ENCODE measurements at places on chromosomes 12 and 14.

GRCh38 chr14:50335389-50335788 lies 23.3 kb downstream of the DMAC2L start:
- peak; percentile 58 for DNase-seq

GRCh38 chr12:117461732-117462131 lies 100.3 kb upstream of the NOS1 start:
- DNase-seq = no peak

- peak; percentile 51 for DNase-seq
These were observed 8.5 kb upstream of the KRT75 start for GRCh38 chr12:52442600-52443061.

DNA sequence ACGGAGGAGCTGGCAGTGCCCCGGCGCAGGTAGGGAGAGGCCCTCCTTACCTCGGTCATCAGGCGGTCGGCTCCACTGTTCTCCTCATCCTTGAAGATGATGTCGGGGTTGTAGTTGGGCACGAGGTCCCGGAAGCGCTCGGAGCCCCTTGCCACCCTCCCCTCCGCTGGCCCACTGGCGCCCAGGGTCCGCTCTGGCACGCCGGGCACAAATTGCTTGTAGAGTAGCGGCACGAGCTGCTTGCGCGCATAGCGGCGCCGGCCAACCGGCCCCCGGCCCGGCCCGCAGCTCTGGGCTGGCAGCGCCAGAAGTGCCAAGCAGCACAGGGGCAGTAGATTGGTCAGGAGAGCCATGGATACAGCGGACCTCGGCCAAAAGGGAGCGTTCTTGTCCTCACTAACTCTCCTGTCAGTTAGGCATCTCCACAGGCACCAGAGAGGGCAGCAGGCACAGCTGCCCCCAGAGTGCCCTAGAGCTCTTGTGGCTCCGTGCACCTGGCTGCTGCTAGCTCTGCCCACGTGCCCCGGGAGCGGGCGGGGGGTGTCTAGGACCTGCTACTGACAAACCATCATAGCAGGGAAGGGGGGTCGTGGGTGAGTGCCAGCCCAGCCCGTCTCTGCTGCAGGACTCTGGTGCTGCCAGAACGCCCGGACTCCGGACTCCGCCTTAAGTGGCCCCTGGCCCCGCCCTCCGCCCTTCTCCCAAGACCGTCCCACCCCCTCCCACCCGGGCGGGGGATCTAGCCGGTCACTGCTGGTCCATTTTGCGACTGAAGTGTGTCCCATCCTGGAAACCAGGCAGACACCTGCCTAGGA lies at the start of gene DHH:
Gene DHH, minus strand, starts transcription at position 642 of the 815 bp plus-strand sequence. Its CDS starts 289 bp downstream, at position 353.
- DNase-seq = no peak

- peak; percentile 72 for DNase-seq
These were observed 1.5 kb downstream of the MLH3 start for GRCh38 chr14:75049731-75050201.

- DNase-seq = no peak
These were observed 30.4 kb upstream of the GZMB start for GRCh38 chr14:24664366-24664765.

DNA sequence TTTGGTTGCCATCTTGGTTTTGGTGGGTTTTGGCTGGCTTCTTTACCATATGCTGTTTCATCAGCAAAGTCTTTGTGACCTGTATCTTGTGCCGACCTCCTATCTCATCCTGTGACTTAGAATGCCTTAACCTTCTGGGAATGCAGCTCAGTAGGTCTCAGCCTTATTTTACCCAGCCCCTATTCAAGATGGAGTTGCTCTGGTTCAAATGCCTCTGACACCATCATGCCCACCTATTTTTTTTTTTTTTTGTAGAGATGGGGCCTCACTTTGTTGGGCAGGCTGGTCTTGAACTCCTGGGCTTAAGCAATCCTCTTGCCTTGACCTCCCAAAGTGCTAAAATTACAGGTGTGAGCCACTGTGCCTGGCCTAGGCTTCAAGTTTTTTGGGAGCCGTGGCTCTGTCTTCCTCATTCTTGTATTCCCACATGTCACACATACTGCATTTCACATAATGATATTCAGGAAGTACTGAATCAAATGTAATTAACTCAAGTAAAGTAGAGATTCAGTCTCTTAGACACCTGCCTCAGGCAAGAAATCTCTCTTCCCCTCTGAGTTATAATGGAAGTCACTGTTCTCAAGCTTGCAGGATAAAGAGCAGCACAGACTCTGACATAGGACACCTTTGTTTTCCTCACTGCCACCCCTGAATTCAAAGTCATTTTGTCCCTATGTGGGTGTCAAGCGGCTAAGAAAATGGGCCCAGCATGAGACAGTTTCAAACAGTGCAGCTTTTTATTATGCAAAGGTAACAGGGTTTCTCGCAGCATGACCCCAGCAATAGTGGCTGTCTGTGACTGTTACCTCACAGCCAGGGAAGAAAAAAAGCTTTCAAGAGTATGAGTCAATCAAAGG lies 159.0 kb downstream of the PTPN11 start:
- no peak for DNase-seq

GRCh38 chr12:67355428-67356379 lies 86.5 kb downstream of the CAND1 start:
- DNase-seq = peak; percentile 51

- no peak for DNase-seq
These were observed 32.7 kb downstream of the DDX47 start for GRCh38 chr12:12845794-12846243.

DNA sequence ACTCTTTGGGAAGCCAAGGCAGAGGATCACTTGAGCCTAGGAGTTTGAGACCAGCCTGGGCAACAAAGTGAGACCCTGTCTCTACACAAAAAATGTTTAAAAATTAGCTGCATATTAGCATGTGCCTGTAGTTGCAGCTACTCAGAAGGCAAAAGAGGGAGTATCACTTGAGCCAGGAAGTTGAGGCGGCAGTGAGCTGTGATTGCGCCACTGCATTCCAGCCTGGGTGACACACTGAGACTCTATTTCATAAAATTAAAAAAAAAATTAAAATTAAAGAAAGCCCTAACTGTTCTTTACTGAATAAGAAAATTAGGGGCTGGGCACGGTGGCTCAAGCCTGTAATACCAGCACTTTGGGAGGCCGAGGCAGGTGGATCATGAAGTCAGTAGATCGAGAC lies 27.0 kb downstream of the SENP1 start:
- DNase-seq = peak; percentile 31

- no peak for DNase-seq
These were observed 108.0 kb downstream of the PPM1A start for GRCh38 chr14:60356906-60357550.

DNA sequence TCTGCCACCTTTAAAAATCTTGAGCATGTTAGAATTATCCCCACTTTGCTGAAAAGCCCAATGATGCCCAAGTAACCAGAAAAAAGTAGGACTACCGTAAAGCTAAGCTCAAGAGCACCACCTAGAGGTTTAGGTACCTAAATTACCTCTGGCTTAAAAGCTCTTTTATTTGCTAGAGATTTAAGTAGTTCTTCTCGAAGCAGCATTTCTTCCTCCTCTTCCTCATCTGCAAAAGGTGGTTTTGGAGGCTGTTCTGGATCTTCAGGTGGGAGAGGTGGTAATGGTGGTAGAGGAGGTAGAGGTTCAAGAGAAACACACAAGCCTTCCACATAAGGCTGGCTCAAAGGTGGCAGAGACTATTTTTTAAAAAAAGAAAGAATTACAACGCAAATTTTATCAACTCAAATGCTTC lies 26.9 kb downstream of the ZFC3H1 start:
- peak; percentile 52 for DNase-seq

DNA sequence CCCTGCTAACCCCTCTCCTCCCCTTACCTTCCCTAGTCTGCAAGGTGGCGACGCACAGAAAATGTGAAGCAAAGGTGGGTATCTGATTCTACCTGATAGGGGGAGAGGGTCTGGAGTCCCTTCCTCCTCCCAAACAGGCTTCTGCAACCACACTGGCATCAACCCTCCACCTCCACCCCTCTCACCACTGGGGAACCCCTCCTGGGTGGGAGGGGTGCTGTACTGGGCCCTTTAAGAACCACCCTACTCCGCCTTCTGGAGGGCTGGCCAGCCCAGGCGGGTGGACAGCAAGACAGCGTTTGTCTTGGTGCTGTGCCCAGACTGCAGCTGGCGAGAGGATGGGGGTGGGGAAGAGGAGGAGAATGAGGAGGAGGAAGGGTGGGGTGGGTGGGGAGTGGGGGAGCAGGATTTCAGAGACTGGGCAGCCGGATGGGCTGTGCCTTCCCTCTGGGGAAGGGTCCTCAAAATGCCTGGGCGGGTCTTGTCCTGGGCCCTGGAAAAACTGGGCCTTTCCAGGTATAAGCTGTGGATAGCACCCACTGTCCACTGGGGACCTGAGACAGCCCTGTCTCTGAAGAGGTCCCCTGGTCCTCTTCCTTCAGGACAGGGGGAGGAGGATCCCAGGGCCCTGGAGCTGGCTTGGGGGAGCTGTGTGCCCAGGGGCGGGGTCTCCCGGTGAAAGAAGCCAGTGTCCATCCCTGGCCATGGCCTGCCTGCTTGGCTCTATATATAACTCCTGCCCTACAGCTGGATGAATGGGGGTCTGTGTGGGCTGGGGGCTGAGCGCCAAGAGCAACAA lies 2.8 kb downstream of the TNS2 start:
- DNase-seq = peak; percentile 81

DNA sequence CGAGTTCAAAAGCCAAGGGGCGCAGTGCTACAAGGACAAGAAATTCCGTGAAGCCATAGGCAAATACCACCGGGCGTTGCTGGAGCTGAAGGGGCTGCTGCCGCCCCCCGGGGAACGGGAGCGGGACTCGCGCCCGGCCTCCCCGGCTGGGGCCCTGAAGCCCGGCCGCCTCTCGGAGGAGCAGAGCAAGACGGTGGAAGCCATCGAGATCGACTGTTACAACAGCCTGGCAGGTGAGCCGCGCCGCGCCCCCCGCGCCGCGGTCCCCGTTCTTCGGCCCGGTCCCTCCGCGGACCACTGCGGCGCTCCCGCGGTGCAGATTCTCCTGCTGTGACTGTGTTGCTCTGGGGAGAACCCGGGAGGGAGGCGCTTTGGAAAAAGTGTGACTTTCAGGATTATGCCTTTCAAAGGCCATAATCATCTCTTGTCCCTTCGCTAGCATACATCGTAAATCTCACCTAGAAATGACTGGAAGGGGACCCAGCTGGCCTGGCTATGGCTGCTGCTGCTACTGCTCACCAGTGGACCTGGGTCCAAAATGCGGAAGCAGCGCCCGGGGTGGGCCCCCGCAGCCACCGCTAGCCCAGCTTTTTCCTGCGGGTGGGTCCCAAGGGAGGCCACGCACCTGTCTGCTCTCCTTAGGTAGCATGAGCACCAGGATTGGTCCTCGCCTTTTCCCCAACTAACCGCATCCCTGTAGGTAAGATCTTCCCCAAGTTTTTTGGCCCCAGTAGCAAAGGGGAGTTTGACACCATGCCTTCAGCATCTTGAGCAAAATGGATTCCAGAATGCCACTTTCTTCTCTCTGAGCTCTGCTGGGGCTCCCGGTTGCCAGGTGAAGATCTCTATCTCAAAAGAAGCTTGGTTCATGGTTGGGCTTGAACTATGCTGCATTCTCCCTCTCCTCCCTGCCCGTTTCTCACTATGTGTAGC lies 853 bp downstream of the TTC9 start:
- DNase-seq = no peak

DNA sequence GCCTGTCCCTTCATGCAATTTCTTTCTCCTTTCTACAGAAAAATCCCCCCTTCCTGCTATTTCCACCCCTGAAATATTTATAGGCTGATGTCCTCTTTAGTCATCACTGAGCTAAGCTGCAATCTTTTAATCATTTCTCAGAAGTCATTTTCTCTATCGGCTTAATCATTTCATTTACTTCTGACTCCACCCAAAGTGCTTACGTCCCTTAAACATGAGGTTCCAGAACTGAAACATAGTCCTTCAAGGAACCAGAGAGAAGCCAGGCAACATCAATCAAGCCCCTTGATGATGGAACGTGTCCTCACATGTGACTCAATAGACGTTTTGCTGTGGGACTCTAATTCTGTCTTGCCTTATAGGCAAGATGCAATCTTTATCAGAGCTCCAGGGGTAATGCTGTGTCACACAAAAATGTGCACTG lies 148.7 kb upstream of the KRR1 start:
- peak; percentile 89 for DNase-seq

- no peak for DNase-seq
These were observed 6.1 kb upstream of the CD9 start for GRCh38 chr12:6193853-6194815.

GRCh38 chr12:95202691-95203486 lies 14.4 kb downstream of the FGD6 start:
- DNase-seq = no peak

DNA sequence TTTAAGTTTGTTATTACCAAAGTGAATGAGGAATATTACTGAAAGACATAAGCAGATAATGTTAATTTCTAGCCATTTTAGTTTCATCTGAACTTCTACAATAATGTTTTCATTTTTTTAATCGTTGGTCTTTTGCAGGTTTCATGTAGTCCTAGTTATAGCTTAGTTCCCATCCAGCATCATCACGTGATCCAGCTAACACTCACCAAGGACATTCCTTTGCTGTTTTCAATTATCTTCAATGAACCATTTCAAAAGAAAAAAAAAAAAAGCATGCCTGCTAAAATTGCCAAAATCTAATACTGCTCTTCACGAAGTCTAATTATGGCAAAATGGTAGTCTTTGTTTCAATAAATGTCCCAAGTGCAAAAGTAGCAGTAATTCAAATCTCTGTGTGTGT lies 187.7 kb upstream of the ATXN7L3B start:
- no peak for DNase-seq

GRCh38 chr12:553216-554000 lies 93.7 kb downstream of the B4GALNT3 start:
- no peak for DNase-seq

DNA sequence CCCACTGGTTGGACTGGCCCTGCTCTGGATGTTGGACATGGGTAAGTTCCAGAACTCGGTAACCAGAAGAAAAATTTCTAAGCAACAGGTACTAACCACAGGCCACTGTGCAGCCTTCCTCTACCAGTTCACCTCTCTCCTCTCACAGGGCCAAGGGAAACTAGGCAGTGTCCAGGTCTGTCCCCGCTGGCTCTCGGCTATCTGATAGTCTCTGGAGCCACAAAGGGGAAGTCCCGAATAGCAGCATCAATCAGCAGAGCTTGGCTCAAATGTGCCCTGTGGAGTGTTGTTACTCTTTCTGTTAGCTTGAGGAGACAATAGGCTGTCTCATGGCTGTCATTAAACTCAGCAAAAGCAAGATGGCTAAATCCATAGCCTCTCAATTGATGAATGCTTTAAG lies 73.2 kb downstream of the TSPAN11 start:
- no peak for DNase-seq

DNA sequence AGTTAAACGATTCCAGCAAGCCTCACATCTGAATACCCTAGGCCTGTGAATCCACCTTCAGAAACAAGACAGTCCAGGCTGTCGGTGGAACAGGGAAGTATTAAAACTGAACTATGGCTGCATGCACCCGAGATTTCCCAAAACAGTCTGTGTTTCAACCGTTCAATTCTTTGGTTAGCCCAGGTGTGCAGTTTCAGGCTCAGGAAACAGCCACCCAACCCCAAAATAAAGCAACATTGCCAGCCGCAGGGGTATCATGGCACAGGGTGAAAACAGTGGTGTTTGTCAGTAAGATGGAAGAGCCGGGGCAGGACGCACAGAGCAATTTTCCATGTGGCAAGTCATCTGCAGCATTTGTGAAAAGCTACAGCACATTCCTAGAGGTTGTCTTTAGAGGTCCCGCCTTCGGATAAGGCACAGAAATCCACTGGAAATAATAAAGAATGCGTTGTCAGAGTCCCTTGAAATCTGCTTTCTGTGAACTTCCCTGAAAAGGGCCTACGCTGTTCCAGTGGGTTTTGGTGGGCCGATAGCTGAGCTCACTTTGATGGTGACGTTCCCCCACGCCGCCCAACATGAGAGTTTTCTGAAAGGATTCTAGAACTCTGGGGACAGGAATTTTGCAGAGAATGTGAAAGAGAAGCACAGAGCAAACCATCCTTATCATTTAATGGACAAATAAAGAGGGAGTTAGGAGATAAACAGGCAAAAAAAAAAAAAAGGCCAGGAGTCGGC lies 84.9 kb downstream of the BCL11B start:
- DNase-seq = no peak

- DNase-seq = no peak
These were observed 24.9 kb downstream of the DGLUCY start for GRCh38 chr14:91138511-91139359.
